ENCODE measurements at places on chromosomes 11 and 22. TPM values are rescaled to one million over a fixed set of nuclear protein-coding genes. Genes with fewer than 3 reads are reported as not detected.

DNA sequence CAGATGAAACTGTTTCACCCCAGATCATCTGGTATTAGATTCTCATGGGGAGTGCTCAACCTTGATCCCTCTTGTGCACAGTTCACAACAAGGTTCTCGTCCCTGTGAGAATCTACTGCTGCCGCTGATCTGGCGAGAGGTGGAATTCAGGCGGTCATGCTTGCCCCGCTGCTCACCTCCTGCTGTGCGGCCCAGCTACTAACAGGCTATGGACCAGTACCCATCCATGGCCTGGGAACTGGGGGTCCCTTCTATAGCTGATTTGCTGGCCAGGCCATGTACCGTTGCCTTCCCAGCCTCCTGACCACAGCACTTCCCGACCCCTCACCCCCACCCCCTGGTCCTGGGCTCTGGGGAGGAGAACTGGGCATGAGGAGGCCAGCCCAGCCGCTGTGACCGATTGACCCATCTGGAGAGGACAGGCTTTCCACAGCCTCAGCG, 2.6 kb downstream of the PHLDA2 start:
- no peaks in the 10 kb centered on the region for H3K27me3 ChIP-seq
- no peaks in the 10 kb centered on the region for H3K36me3 ChIP-seq
- peaks cover 14% of the 10 kb centered on the region for H3K4me1 ChIP-seq
- no peak for DNase-seq

- no peaks in the 10 kb centered on the region for H3K27me3 ChIP-seq
- H3K4me3 ChIP-seq, result no peak overlapping the region
- H3K36me3 ChIP-seq, result no peaks in the 10 kb centered on the region
- H3K27ac ChIP-seq, result no peak overlapping the region
- no peaks in the 10 kb centered on the region for H3K4me1 ChIP-seq
These were observed 9.2 kb downstream of the CCKBR start for GRCh38 chr11:6268820-6269219.

DNA sequence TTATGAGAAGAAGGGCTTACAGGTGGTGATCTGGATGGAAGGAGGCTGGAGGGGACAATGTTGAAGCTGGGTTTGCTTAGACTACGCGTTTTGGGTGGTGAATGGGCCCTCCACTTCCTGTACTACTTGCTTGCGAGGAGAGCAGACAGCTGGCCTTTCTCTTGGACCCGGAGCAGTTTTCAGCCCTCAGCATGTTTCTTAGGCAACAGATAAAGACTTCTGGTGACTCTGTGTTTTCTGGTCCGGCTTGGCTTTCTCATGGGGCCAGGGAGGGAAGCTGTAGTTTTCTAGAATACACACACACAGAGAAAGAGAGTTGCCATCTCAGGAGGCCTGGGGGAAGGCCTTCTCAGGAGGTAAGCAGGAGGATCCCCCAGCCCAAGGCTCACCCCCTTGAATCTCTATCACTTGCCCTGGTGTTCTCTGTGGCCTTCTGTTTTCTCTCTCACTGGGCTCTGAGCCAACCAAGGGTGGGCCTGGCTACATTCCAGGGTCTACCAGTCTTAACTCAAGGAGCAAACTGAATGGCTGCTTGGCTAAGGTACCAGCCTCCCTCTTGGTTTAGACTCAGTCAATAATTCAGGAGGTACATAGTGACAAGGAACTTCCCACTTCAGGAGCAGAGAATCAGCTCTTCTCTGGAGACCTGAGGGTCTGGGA, 2.4 kb downstream of the CCS start:
- H3K4me3 ChIP-seq, result no peak overlapping the region
- no peak overlapping the region for H3K27ac ChIP-seq
- H3K4me1 ChIP-seq, result no peaks in the 10 kb centered on the region
- no peaks in the 10 kb centered on the region for H3K27me3 ChIP-seq
- no peak for DNase-seq
- H3K36me3 ChIP-seq, result no peaks in the 10 kb centered on the region

DNA sequence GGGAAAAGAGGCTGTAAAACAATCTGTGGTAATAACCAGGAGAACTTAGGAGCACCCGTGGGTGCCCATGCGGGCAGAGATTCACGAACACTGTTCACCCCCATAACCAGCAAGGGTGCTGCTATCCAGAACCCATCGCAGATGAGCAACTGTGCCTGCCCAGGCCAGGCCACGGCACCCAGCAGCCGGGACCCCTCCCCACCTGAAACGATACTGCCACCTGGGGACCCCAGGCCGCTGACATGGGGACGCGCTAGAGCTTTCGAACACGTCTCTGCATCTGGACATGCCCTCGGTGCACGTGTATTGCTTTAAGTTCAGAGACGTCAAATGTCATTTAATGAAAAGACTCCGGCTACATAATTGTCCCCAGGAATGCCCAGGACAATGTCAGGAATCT, 14.3 kb upstream of the MUC2 start:
- H3K4me3 ChIP-seq, result no peak overlapping the region
- H3K27me3 ChIP-seq, result peaks cover 6% of the 10 kb centered on the region
- DNase-seq, result no peak

NEAT1 gene
- total RNA-seq, result 391 TPM

OR2AT4 gene
- total RNA-seq, result not detected

TMPRSS13 gene
- 0.32 TPM for total RNA-seq

LDHAL6A gene
- total RNA-seq, result not detected

SCN3B gene
- 2.6 TPM for total RNA-seq

ADORA2A gene
- total RNA-seq, result 1.8 TPM
